ENCODE measurements at places on chromosomes 11 and 22.

GRCh38 chr11:129828301-129828836 lies 12.7 kb downstream of the TMEM45B start:
- no peak for DNase-seq

DNA sequence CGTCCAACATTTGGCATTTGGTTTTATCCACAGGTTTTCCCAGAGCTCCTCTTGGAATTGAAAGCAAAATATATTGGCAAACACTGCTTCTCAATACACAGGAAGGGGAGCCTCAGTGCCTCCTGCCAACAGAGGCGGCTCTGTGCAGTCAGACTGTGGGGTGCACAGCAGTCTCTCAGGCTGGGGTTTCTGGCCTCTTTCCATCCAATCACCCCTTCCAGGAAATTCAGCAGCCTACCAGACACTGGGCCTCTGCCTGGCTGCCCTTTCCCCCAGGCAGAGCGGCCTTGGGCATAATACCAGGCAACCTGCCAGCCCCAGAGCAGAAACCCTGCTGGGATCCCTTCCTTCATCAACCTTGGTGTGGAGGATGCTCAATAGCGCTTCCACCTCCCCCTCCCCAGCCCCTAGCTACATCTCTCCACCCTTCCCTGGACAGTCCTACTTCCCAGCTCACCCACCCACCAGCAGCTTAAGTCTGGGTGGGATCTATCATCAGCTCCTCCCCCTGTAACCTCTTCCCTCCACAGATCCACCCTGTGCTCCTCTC lies 17.8 kb upstream of the RAPSN start:
- peak; percentile 26 for DNase-seq

DNA sequence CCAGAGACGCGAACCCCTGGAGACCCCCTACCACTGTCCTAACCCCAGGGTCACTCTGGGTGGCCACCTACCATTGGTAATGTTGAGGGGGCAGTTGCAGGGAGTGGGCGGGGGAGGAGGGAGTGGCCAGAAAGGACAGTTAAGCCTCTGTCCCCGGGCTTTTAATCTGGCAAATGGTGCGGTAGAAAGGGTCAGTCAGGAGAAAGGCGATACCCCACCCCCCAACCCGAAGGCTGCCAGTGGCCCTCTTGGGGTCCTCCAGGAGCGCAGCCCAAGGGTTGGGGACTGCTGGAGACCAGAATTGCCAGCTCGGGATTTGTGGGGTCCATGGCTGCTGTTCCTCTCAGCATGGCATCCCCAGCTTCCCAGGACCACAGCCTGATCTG lies 742 bp downstream of the P2RY2 start:
- DNase-seq = no peak

- DNase-seq = no peak
Measured at GRCh38 chr22:21876486-21877176, 9.2 kb upstream of the MAPK1 start.

- no peak for DNase-seq
Measured at GRCh38 chr11:93585758-93586157, 42.6 kb upstream of the SMCO4 start.

- DNase-seq = no peak
Measured at GRCh38 chr22:48827904-48828555, 999.6 kb downstream of the BRD1 start.

GRCh38 chr22:28917747-28918549 lies 34.6 kb downstream of the ZNRF3 start:
- peak; percentile 29 for DNase-seq

GRCh38 chr22:43988116-43988820 lies 33.0 kb downstream of the SAMM50 start:
- DNase-seq = no peak

DNA sequence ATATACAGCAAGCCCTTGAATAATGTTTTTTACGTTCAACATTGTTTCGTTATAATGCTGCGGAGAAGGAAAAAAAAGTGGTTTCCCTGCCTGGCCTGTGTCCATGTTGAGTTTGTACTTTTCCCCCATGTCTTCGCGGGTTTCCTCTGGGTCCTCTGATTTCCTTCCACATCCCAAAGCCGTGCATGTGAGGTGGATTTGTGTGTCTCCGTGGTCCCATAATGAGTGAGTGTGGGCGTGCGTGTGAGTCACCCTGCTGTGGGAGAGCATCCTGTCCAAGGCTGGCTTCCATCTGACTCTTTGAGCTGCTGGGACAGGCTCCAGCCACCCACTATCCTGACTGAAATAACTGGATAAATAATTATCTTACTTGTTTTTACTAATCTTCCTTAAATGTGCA lies 29.6 kb upstream of the SNX19 start:
- no peak for DNase-seq

DNA sequence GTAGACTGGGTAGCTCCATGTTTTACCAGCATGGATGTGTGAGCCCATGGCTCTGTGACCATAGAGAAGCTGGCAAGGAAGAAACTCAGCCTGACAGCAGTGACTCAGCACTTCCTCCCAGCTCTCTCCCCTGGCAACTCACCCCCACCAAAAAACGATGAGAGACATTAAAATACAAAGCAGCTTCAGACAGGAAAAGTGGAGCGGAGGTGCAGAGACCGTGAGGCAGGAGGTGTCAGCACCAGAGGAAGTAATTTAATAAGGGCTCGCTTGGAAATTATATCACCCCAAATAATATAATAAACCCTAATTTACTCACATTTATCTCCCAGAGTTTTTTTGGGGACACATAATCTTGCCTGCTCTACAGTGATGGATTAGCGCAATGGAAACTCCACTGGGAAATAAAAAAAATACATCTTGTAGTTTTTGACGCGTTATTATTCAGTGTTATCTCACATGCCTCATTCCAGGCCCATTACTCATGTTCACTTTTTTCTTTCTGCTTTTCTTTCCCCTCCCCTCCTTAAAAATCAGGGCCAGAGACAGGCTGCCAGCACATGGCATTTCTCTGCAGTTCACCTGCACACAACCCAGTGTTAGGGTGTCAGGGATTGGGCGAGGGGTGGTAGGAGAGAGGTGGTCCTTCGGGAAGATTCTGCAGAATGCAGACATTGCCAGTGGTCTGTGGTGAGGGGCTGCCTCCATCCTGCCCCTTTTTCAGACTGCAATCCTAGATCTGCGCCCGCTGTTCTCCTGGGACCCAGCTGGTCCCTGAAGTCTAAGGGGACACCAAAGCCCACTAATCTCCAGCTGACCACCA lies 170.8 kb downstream of the BUD13 start:
- no peak for DNase-seq

DNA sequence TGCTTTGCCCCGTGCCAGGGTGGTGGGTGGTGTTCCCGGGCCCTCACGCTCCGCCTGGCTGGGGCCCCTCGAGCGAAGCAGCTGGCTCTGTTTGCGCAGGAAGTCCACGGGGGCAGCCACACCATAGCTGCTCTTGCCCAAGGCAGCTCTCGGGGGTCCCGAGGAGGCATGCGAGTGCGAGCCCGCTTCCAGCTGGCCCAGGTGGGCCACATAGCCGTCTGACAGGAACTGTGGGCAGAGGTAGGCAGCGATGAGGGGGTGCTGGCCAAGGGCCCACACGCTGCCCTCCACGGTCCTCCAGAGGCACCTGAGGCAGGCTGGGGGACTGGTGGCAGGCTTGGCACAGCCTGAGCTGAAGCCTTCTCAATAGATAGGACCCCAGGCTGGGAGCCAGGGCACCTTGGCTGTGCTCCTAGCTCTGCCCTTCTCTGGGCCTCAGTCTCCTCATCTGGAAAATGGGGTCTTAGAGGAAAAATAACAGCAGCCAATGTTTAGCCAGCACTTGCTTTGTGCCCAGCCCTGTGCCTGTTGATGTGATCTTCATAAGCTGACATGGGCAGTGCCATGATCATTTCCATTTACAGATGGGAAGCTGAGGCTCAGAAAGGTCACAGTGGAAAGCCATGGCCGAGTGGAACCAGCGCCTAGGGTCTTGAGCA lies 9.4 kb downstream of the AIP start:
- no peak for DNase-seq

GRCh38 chr22:28449041-28449440 lies 230.6 kb downstream of the TTC28 start:
- no peak for DNase-seq

- peak; percentile 84 for DNase-seq
Measured at GRCh38 chr11:119323532-119324033, 6.7 kb upstream of the MCAM start.

GRCh38 chr22:43747058-43747457 lies 65.0 kb downstream of the EFCAB6 start:
- no peak for DNase-seq

DNA sequence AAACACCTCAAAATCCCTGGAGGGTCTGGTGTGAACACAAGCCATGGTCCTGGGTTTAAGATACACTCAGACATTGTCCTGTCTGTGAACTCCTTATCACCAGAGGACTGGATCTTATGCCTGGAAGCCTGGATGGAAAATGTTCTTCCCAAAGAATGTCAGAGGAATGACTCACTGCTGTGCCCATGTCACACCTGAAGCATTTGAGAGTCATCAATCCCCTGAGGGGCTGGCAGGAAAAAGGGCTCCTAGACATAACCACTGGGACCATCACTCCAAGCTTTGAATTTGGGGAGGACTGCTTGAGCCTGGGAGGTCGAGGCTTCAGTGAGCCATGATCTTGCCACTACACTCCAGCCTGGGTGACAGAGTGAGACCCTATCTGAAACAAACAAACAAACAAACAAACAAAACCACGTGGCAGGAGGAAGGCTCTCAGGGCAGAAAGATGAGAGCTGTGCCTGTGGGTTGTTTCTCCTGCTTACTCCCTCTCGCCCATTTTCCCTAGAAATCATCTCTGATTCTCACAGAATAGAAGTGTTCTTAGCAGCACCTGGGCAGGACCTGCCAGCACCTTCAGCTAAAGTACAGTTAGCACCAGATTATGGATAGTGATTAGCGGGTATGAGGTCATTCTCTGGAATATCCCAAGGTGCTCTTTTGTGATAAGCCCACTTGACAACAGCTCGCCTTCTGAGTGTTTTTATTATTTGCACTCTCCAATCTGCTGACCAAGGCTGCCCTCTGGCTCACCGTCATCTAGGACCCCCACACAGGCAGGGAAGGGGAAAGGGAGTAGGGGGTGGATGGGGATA lies 11.9 kb upstream of the PRG2 start:
- no peak for DNase-seq

DNA sequence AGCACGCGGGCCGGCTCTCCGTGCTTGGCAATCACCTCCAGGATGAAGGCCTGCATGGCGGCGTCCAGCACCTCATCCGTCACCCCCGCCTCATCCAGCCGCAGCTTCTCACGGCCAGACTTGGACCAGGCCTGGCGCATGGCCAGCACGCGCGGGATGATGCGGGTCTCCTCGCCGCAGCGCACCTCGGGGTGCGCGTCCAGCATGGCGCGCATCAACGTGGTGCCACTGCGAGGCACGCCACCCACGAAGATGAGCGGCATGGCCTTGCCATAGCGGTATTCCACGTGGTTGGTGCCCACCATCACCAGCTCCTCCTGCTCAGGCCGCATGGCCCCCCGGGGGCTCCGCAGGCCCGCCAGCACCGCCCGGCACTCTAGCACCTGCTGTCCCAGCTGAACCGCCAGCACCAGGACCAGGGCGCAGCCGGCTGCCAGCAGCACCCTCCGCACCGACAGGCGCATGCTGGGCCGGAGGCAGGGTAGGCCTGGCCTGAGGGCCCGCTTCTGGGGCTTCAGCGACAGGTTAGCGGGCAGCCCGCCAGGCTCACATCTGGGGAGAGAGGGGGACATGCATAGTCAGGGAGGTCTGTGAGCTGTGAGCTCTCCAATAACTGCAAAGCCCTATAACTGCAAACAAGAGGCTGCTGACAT lies 29.0 kb upstream of the TFIP11 start:
- DNase-seq = no peak

DNA sequence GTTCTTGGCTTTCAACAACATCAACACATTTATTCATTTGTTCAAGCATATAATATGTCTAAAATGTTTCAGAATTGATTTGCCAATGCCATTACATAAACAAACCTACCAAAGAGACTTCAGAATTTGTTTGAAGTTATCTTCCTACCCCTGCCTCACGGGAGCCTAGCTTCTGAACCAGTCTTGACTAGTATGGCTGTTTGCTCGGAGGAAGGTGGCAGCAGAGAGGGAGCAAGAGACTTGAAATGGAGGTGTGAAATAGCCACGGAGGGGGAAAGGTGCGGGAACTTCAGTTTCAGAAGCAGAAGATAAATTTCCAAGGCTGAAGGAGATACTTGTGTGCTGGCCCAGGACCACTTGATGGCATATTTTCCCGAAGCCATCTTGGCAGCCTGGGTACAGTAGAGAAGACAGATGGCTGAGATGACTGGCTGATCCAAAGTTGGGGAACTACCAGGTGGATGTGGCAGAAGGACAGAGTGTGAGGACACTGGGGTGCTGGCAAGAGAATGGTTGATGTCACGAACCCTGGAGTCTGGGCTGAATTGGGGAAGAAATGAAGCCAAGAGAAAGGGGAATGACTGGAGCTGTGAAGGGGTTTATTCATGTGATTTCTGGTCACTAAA lies 14.0 kb upstream of the MTCH2 start:
- no peak for DNase-seq

- no peak for DNase-seq
Measured at GRCh38 chr11:66981976-66982578, 7.0 kb downstream of the C11orf86 start.
